NCI-H345 (cell line): ENCODE measurements at places on chromosomes 7 and 10.

GRCh38 chr7:98785929-98786571 lies 83.8 kb downstream of the TMEM130 start:
- no peak for DNase-seq

DNA sequence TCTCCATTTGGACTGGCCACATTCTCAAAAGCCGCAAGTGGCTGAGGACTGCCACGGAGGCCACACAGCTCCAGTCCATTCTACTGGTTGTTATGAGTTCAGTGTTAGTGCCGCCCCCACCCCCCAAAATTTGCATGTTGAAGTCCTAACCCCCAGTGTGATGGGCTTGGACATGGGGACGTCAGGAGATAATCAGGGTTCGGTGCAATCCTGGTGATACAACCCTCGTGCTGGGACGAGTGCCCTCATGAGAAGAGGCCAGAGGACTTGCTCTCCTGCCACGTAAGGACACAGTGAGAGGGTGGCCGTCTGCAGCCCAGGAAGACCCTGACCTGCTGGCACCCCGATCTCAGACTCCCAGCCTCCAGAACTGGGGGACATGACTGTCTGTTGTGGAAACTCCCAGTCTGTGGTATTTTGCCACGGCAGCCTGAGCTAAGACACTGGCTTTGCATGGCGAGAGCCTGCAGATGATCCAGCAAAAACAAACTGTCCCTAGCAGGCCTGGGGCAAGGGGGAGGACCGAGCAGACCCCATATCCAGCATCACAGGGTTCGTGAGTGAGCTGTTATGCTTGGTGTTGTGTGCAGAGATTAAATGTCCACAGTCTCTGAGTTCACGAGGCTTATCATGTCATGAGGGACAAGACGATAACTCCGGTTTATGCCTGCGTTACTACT lies 41.5 kb upstream of the INSIG1 start:
- no peak for DNase-seq

GRCh38 chr10:4266416-4267085 lies 481.5 kb upstream of the KLF6 start:
- no peak for DNase-seq

DNA sequence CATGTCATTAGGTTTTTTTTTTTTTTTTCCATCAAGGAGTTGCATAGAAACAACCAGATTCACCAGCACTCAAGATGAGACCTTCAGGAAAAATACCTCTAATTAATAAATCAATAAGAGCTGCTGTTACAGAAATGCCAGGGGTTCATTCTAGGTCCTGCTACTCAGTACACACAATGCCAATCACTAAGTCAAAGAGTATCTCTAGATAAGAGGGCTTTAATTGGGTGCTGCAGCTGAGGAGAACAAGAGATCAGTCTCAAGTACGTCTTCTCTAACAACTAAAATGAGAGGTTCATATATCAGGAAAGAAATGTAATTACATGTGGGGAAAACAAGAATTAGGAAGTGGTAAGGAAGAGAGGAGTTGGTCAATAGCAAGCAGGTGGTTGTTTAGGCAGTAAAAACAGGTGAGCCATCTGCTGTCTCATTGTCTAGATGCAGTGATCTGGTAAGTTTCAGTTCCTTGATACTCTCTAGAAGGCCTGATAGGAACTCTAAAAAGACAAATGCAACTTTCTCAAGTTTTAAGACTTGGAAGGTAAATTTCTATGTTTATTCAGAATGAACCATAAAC lies 272.9 kb upstream of the ZWINT start:
- DNase-seq: peak; percentile 32

- no peak for DNase-seq
Observed at GRCh38 chr10:3071405-3072198, 4.3 kb downstream of the PFKP start.

GRCh38 chr7:1432411-1433082 lies 26.7 kb downstream of the MICALL2 start:
- DNase-seq: peak; percentile 73

DNA sequence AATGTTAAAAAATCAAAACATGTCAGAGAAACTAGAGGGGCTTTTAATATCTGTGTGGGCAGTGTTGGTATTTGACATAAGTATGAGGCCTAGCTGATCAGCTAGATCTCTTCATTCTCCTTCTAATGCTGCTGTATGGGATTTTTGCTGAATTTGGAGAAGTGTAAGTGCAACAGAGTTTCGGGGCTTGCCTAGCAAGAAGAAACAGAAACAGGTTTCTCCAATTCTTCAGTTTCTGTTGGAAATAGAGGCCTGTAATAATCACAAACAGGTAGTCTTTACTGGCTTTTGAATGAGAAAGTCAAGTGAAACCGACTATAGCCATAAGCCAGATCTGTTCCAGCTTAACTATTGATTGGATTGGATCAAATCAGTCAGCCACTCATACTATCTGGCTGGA lies 96.4 kb upstream of the PCLO start:
- no peak for DNase-seq

DNA sequence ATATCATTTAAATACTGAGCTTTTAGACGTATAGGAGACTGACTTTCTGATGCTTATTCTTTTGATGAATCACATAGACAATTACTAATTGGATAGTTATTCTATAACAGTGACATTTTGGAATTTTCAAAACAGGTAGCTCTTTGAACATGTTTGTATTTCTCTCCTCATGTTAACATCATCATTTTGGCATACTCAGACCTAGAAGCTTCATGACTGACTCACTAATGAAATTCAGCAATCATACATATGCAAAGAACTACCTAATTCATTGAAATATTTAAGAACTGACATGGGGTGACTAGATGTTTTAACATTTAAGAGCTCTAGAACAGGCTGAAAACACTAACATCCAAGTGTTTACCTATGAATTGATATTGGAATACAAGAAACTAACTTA lies 192.3 kb downstream of the VTI1A start:
- no peak for DNase-seq

GRCh38 chr7:142798451-142799436 lies 28.0 kb downstream of the PRSS2 start:
- no peak for DNase-seq

DNA sequence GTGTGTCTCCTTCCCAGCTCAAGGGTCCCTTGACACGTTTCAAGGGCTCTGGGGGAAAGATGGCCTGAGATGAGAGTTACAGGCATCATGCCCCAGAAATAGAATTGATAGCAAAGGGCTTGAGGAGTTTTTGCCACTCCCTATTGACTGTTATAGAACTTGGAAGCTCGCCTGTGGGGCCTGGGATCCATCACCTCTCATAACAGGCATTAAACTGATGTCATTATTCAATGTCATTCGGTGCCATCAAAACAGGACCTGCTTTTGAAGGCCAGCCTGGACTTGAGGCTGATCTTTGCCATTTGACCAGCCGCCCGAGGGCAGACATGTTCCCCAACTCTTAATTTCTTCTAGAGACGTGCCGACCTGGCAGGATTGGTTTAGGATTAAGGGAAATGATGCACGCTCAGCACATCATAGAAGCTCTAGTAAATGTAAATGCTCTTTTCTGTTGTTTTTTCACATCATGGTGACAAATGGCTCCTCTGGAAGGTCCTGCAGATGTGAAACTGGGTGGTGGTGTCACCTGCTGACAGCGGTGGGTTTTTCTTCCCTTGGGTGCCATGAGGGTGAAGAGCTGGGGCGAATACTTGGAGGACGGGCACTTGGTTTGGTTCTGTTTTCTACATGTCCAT lies 16.7 kb upstream of the KLF6 start:
- no peak for DNase-seq

- no peak for DNase-seq
Observed at GRCh38 chr10:1398626-1399410, 338.5 kb downstream of the ADARB2 start.

- DNase-seq: no peak
Observed at GRCh38 chr10:131199646-131200045, 111.9 kb downstream of the TCERG1L start.

DNA sequence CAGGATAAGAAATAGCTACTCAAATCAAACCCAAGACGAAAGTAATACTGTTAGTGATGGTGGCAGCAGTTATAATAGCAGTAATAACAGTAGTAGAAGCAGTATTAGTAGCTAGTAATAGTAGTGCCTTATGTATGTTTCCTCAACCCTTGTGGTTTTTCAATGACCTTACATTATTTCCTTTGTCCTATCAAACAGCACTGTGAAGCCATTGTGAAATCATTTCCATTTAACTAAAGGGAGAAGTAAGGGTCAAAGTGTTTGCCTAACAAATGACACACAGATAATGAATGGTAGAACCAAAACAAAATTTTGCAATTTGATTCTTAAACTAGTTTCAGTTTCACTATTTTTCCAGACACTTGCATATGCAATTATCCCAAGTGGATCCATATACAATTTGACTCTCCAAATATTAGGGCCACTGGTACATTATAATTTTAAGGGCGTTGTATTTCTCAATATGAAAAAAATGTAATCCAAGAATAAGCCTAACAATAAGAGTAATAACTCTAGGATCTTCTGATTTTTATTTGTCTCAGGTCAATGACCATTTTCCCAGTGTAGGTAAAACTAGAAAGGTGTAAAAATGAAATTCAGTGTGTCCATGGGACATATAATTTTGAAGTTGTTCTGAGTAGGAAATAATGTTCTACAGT lies 33.7 kb upstream of the TMEM26 start:
- DNase-seq: no peak

DNA sequence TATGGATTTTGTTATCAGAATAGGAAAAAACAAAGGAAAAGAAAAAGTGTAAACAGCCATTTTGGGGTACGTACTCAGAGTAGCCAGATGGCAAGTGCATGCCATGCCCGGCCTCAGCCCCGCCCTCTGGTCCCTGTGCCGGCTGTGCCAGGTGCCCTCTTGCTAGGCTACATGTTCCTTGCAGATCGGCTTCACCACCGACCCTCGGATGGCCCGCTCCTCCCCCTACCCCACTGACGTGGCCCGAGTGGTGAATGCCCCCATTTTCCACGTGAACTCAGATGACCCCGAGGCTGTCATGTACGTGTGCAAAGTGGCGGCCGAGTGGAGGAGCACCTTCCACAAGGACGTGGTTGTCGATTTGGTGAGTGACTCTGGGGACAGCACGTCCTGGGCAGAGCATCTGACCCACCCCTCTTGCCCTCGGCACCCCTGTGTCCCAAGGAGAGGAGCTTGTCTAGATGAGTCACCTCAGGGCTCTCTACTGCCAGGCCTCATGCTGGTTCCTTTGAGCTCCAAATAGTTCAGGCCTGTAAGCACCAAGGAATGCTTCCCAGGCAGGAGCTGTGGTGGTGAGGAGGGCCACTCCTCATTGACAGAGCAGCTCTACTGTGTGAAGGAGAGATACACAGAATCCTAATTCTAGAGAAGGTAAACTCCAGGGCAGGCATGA lies 54.9 kb upstream of the ZMIZ2 start:
- no peak for DNase-seq

GRCh38 chr7:43054052-43054722 lies 58.3 kb upstream of the HECW1 start:
- no peak for DNase-seq

DNA sequence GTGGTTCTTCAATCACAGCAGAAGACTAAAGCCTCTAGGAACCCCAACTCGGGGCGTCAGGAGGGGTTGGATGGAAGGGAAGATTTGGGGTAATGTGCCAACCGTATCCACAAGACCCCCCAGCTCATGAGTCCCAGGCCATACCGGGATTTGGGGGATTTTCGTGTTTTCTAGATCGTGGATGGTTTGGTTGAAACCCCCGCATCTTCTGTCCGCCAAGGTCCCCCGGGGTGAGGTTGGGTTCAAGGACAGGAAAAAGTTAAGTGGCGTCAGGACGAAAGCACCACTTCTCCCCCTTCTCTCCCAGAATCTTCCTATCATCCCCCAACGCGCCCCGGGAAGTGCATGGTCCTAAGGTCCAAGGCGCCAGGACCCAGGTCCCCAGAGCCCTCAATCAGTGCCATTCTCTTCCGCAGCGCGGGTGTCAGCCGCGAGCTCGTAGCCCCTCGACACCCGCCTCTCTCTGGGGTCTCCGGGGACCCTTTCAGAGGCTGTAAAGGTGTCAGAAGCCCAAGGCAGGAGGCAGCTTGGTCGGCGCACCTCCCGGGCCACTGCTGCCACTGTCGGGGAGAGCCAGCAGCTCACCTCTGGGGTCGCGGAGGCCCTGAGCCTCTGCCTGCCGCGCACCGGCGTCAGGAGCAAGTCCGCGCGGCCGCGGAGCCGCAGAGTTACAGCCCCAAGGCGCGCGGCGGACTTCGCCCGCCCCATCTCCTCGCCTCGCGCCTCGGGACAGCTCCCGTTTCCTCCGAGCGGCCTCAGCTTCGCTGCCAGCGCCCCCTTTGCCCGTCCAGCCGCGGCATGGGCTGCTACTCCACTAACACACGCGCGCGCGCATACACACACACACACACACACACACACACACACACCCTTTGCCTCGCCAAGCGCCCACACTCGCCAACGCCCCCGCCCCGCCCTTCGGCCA lies 1.5 kb downstream of the MKX start:
- DNase-seq: no peak

DNA sequence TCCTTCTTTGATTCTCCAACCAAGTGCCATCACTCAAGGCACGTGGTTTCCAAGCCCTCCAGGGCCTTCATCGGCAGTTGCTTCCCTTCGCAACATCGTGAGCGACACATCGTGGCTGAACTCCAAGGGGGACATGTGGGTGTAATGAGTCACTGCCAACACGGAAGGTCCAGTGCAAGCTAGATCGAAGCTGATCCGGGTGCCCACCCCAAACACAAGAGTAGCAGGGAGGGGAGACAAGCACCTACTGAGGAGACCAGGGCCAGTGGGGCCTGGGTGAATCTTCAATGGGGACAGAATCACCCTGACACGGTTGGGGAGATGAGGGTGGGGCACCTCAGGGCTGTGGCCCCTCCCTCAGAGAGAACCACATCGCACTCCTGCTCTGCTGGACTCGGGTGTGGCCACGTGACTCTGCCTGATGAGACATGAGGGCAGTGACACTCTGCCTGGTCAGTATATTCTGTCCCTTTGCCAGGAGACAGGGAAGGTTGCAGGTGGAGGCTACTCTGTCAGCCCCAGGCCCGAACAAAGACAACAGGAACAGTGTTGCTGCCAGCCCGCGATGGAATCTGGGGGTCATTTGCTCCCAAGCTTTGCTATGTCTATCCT lies 36.8 kb upstream of the HSPA12A start:
- DNase-seq: no peak

DNA sequence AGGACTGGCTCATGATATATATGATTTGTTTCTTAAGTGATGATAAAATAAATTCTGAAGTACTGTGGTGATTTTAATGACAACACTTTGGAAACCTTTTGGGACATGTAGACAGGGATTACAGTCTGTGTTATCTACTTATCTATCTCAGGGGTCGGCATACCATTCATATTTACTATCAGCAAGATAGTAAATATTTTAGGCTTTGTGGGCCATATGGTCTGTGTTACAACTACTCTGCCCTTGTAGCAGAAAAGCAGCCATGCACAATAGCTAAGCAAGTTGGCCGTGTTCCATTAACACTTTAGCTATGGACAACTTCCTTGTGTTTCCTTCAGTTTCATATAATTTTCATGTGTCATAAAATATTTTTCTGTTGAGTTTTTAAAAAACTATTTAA lies 97.8 kb upstream of the PRPS1L1 start:
- DNase-seq: no peak
